Stimulated activated naive B cell treated with anti-CD40 and anti-IgM and Interleukin-4, amounts not matched to agents 10 μg/mL and 1 μg/mL and 100 μg/mL, for 72 hours (primary cell): ENCODE measurements at places on chromosomes 5 and 9.

DNA sequence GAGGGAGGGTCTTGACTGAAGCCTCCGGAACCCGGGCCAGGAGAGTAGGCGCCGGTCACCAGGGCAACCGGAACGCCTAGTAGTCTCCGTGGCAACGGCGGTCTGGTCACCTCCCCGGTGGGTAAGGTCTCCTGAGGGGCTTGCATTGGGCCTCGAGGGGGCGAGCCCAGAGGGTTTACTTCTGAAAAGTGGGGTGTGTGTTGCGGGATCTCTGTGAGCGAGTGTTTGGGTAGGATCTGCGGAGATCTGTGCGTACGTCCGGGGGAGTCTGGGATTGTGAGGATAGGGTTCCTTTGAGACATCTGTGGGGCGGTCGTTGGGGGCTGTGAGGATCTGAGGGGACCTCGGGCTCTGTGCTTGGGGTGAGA lies at the start of gene FAM221B:
TSS of gene FAM221B (minus strand) at position 17 of the 368 bp plus-strand sequence. CDS start 2,571 bp downstream, outside the sequence.
- no peaks in the 10 kb centered on the region for H3K27me3 ChIP-seq
- no peak for DNase-seq
- no peaks in the 10 kb centered on the region for H3K36me3 ChIP-seq
- H3K4me3 ChIP-seq, result peak within 1 kb of the TSS; percentile 97
- peak within 1 kb of the TSS; percentile 93 for H3K27ac ChIP-seq
- peaks cover 53% of the 10 kb centered on the region for H3K4me1 ChIP-seq

GRCh38 chr5:148739023-148739422 lies 84.7 kb upstream of the HTR4 start:
- peaks cover 10% of the 10 kb centered on the region for H3K27me3 ChIP-seq
- no peak overlapping the region for H3K4me3 ChIP-seq
- H3K4me1 ChIP-seq, result peaks cover 3% of the 10 kb centered on the region
- no peak overlapping the region for H3K27ac ChIP-seq
- DNase-seq, result no peak
- H3K36me3 ChIP-seq, result no peaks in the 10 kb centered on the region

DNA sequence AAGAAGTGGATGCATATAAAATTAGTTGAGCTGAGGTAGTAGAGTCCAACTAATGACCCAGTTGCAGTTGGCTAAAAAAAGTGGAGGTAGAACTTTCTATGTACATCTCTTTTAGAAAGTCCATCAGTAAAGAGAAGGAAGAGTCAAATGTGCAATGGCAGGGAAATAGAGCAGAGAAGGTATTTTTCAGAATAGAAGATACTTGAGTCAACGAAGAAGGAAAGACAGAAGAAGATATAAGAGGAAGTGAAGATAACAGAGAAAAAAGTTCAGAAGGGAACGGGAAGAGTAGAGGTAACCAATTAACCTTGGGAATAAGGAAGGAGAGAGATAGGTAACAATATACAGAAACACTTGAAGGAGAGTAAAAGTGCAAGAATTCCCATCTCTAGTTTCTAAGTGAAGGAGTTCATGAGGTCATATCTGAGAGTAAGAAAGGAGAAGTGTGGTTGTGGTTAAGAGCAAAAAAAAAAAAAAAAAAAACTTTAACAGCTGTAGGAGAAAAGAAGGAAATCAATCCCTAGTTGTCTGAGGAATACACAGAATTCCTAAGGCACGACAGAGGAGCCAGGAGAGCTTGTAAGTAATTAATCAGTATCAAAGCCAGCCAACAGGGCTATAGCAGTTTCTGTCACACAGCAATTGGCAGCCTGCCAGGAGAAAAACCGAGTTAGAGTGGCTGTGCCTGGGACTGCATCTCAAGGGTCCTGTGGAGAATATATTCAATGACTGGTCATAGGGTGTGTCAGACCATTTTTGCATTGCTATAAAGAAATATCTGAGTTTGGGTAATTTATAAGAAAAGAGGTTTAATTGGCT lies 61.0 kb downstream of the ARL15 start:
- H3K27ac ChIP-seq, result no peak overlapping the region
- H3K4me1 ChIP-seq, result peaks cover 5% of the 10 kb centered on the region
- DNase-seq, result no peak
- no peak overlapping the region for H3K4me3 ChIP-seq
- H3K36me3 ChIP-seq, result peaks cover 2% of the 10 kb centered on the region
- H3K27me3 ChIP-seq, result no peaks in the 10 kb centered on the region

DNA sequence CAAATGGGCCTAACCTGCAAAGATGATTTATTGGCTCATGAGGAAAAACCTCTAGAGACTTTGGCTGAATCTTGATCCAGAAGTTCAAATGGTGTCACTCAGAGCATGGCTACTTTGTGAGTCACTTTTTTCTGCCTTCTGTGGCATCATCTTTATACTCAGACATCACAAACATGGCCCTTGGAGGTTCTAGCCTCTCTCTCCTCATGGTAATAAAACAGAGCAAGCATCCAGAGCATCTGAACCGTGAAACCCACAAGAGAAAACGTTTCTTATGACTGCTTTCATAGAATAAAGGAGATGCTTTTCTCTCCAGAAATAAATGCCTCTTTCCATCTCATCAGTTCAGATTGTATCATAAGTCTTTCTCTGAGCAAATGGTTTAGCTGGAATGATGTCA lies 780.3 kb downstream of the KCTD16 start:
- H3K36me3 ChIP-seq, result no peaks in the 10 kb centered on the region
- no peak for DNase-seq
- H3K4me3 ChIP-seq, result no peak overlapping the region
- no peak overlapping the region for H3K27ac ChIP-seq
- H3K4me1 ChIP-seq, result no peaks in the 10 kb centered on the region
- no peaks in the 10 kb centered on the region for H3K27me3 ChIP-seq

- no peak for DNase-seq
- H3K36me3 ChIP-seq, result no peaks in the 10 kb centered on the region
- H3K27me3 ChIP-seq, result no peaks in the 10 kb centered on the region
- H3K27ac ChIP-seq, result no peak overlapping the region
- no peaks in the 10 kb centered on the region for H3K4me1 ChIP-seq
Measured at GRCh38 chr5:107215611-107216010, 455.1 kb downstream of the EFNA5 start.

DNA sequence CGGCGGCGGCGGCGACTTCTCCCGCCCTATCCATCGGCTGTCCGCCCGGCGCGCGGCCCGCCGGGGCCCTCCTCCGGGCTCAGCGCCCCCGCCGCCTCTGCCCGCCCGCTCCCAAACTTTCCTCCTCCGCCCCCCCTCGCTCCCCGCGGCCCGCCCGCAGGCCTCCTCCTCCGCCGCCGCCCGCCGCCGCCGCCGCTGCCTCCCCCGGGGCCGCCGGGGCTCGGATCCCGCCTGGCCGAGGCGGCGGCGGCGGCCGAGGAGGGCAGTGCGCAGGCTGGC lies 460 bp upstream of the PBX3 start:
- H3K4me3 ChIP-seq, result no peak overlapping the region
- no peaks in the 10 kb centered on the region for H3K27me3 ChIP-seq
- no peak for DNase-seq
